ENCODE measurements at places on chromosomes 4 and X.
A peak's percentile ranks its signal among the peaks of the same experiment; 100 is the strongest.

DNA sequence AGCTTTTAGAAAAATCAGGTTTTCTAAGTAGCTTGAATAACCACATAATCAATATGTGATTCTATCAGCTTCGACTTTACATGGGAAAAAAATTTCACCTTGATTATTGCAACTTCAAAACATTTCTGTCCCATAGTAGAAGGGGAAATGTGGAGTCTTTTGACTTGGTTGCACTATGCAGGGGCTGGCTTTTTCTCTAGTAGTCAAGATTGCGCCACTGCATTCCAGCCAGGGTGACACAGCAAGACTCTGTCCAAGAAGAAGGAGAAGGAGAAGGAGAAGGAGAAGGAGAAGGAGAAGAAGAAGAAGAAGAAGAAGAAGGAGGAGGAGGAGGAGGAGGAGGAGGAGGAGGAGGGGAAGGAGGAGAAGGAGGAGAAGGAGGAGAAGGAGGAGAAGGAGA lies 84.9 kb downstream of the MAML3 start:
- DNase-seq = no peak

GRCh38 chr4:82201805-82202641 lies 171.8 kb downstream of the HNRNPD start:
- DNase-seq = peak; percentile 24

- no peak for DNase-seq
These were observed 137.1 kb downstream of the PJA1 start for GRCh38 chrX:69028006-69028760.

DNA sequence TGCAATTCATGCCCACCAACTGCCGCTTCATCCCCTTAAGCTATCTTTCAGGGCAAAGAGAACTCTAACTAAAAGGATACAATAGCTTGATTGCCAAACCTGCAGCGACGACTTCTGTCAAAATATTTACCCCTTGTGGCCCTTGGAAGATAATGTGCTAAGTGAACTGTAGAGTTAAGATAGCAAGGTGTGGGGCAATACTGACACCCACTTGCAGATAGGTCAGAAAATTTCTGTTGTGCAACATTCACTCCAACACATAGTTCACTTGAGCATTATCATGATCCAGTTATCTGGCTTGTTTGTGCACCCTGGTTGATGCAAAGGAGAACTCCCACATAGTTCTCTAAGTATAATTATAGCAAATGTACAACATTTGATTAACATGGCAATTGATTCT lies 55.6 kb downstream of the RHOXF2B start:
- no peak for DNase-seq

- no peak for DNase-seq
These were observed 22.5 kb downstream of the ZNF41 start for GRCh38 chrX:47460561-47460960.

- no peak for DNase-seq
These were observed 381.0 kb upstream of the TRAM1L1 start for GRCh38 chr4:117466388-117466787.

- DNase-seq = peak; percentile 32
These were observed 106.7 kb upstream of the GUCY1A1 start for GRCh38 chr4:155559915-155560314.

- DNase-seq = no peak
These were observed 204.9 kb upstream of the SPRY1 start for GRCh38 chr4:123191728-123192127.

DNA sequence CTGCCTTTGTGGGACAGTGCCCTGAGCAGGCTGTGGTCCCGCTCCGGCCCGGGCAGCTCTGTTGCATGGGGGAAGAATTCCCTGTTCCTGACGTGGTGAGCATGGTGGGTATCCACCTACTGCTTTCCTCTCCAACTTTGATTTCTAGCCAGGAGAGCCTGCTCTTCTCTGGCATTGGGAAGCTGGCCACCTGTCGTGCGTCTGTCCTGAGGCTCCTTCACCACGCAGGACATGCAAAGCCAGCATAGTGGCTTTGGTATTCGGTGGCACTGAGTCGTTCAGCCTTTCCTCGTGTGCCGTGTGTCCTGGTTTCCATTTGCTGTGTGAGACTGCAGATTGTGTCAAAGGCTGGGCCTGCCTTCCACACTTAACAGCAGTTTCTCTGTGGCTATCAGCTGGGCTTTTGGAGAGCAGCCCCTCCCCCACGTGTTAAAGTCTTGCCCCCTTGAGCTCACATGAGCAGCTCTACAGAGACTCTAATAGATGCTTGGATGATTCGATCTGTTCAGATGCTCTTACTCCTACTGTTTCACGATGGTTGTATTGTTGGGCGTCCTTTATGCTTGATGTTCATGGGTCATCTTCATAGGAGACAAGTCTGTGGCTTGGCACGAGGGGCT lies 46.3 kb upstream of the CLCN4 start:
- DNase-seq = no peak

DNA sequence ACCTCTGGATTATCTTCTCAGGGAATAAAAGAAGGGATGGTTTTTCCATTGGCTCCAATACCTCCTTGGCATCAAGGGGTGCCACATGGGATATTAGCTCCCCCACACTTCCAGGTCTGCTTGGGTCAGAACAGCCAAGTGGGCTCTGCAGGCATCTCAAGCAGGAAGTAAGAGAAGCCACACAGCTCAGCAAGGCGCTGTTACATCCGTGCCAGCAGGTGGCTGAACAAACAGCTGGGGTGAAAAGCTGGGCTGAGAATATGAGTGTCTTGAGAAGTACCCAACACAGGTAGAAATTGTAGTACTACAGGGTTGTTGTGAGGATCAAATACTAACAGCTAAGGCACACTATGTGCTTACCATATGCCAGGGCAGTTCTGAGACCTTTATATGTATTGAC lies 76.7 kb upstream of the TMEM150C start:
- DNase-seq = no peak

DNA sequence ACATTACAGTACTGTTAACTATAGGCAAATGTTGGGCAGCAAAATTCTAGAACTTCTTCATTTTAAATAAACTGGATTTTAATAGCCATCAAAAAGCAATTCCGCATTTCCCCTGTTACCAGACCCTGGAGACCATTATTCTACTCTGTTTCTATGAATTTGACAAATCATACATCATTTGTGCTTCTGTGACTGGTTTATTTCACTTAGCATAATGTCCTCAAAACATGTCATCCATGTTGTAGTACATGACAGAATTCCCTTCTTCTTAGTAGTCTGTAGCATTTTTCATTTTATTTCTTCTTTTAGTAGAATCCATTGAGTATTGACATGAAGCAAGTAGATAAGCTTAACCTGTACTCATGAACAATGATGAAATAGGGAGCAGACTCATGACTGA lies 59.4 kb upstream of the PPP4R3C start:
- no peak for DNase-seq

DNA sequence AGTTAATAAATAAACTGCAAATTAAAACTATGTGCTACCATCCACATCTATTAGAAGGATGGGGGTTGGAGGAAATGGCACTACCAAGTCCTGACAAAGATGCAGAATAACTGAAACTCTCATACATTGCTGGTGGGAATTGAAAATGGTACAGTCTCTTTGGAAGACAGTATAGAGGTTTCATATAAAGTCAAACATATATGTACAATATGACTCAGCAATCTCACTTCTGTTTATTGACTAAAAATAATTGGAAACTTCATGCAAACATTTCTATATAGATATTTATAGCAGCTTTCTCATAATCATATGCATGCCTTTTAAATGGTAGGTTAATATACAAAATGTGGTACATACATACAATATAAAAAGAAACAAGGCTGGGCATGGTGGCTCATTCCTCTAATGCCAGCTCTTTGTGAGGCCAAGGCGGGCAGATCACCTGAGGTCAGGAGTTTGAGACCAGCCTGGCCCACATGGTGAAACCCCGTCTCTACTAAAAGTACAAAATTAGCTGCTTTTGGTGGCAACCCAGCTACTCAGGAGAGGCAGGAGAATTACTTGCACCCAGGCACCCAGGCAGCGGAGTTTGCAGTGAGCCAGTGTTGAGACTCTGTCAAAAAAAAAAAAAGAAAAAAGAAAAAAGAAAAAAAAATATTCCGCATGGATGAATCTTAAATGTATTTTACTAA lies 225.0 kb upstream of the CXXC4 start:
- DNase-seq = no peak

DNA sequence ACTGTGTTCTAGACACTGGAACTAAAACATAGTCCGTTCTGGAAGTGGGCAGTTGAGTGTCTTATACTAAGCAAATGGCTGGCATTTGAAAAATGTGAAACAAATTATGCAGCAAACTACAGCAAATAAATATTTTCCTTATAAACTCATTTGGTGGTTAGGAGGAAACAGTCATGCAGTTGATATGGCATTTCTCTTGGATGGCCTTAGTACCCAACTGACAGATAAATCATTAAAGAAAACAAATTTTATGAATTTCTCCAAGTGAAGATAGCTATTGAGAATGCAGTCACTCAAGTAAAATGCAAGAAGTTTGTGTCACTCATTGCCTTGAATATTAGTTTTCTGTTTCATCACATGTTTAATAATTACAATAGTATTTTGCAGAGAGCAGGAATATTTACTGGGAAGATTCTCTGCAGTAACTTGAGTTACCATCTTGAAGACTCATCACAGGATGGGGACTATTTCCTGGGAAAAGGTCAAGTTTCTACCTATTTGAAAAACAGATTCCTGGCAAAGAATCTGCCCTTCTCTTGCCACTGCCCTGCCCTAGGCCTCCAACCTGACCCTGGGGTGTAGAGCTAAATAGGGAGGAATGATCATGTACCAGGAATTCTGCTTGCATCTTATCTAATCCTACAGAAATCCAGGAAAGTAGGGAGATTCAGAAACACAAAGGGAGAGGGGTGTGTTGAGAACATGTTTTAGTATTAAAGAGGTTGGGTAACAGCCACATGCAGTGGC lies 105.9 kb downstream of the SH3RF1 start:
- no peak for DNase-seq

DNA sequence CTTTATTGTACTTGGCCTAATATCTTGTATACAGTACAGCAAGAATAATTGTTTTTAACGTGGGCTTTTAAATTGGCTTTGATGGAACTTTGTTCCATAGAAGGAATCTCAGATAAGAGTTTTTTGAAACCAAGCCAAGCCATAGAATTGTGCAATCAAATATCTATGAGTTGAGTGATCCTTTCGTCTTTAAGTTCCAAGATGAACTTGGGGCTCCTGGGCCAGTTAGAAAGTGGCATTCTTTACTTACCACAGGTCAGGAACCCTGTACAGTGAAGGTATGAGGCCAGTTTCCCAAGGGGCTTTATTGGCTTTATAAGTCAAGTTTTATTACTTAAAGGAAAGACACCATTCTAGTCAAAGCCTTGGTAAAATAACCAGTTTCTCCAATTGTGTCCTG lies 2104.2 kb downstream of the PCDH7 start:
- DNase-seq = no peak

GRCh38 chrX:101906136-101906796 lies 25.6 kb downstream of the ZMAT1 start:
- no peak for DNase-seq

DNA sequence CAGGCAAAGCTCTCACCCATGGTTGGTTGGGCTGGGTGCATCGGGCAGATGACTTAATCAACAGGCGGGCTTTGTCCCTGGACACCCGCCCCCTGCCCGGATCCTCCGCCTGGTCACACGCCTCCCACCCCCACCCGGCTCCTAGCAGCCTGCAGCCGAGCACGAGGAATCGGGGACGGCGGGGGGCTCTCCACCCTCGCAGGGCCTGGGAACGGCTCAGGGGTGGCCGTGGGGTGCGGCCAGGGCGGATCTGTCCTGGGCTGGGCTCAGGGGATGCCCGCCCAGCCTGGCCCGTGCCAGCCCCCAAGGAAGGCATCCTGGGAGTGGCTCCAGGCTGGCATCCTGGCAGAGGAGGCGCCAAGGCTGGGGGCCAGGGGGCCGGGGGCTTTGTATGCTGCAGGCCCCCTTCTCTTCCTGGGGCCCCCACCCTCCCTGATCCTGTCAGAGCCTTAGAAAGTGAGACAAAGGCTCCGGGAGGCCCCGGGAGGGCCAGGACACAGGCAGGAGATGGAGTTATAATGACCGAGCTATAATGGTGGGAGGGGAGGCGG lies 32.5 kb upstream of the FGFR3 start:
- no peak for DNase-seq

DNA sequence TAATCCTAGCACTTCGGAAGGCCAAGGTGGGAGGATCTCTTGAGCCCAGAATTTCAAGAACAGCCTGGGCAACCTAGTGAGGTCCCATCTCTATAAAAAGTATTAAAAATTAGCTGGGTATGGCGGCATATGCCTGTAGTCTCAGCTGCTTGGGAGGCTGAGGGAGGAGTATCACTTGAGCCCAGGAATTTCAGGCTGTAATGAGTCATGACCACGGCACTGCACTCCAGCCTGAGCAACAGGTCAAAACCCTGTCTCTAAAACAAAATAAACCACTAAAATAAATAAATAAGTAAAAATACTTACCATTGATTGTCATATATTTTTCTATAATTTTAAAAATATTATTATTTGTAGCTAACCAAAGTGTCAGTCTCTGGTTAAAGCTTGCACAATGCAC lies 315.6 kb upstream of the SMIM31 start:
- DNase-seq = no peak

DNA sequence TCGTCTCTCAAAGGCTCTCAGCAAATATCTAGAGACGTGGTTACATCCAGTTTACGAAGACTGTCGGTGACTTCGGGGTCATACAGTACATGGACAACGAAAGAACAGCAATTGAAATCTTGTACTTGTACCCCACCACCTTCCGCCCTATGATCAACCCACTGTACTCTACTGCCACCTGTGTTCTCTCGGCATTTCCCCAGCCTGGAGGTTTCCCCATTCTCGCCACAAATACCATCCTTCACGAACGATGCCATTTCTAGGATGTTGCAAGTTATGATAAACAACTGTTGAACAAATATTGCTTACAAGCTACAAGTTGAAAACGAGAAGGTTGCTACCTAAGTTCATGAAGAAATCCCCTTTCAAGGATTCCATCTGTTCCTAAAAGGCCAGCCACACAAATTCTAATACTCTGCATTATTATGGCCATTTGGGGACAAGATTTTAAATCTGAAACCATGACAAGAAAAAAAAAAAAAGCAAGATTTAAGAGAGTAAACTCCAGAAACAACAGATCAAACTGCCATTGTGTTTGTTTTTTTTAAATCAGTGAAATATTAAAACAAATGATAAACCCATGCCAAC lies 1.6 kb downstream of the APBB2 start:
- DNase-seq = peak; percentile 77

GRCh38 chrX:19840899-19841648 lies 46.3 kb downstream of the SH3KBP1 start:
- no peak for DNase-seq

DNA sequence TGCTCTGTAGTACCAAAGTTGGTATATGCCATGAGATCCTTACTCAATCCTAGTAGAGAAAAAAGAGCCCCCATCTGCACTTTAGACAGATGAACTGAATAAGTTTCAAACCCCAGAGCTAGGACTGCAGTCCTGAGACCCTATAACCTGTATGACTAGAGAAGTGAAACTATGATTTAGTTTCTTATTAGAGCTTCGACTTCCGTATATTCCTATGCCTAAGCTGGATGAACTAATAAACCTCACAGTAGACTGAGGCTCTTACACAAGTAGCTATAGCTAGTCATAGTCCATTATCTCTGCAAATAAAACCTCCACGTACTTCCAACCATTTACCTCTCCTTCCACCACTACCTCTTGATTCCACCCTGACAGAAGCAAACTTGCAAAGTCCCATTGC lies 6.3 kb upstream of the OTUD4 start:
- no peak for DNase-seq

GRCh38 chr4:165684177-165684805 lies 188.7 kb upstream of the TLL1 start:
- peak; percentile 56 for DNase-seq
